ENCODE measurements at places on chromosomes 6 and 20.

DNA sequence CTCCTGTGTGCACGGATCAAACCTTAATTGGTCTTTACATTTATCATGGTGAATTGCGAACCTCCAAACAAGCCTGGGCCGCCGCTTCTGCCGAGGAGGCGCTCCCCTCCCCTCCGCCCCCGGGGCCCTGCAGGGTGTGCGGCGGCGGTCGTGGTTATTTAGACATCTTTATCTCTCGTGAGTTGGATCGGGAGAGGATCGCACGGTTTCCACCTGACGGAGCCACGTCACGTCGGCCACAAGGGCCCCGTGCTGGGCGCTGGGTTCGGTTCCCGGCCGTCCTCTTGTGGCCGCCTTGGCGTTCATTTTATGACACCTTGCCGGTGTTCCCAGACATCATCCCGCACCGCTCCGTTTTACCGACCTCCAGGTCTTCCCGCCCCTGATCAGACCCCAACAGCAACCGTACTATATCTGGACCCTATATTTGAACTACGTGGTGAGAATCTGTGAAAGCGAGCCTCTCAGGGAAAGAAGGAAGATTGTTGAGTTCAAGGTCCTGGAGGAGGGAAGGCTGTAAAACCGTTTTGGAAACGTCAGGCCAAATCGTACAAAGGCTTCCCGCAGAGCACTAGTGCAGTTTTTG, 1.3 kb upstream of the CNR1 start:
- peak; percentile 64 for DNase-seq
- H3K4me1 ChIP-seq = peaks cover 3% of the 10 kb centered on the region
- no peak overlapping the region for H3K27ac ChIP-seq
- no peaks in the 10 kb centered on the region for H3K36me3 ChIP-seq
- H3K4me3 ChIP-seq = peak overlapping the region; percentile 60

- H3K27ac ChIP-seq = no peak overlapping the region
- H3K36me3 ChIP-seq = no peaks in the 10 kb centered on the region
- no peaks in the 10 kb centered on the region for H3K27me3 ChIP-seq
- no peak for DNase-seq
- no peaks in the 10 kb centered on the region for H3K4me1 ChIP-seq
These were observed 18.5 kb upstream of the FAM184A start for GRCh38 chr6:119096721-119097565.

DNA sequence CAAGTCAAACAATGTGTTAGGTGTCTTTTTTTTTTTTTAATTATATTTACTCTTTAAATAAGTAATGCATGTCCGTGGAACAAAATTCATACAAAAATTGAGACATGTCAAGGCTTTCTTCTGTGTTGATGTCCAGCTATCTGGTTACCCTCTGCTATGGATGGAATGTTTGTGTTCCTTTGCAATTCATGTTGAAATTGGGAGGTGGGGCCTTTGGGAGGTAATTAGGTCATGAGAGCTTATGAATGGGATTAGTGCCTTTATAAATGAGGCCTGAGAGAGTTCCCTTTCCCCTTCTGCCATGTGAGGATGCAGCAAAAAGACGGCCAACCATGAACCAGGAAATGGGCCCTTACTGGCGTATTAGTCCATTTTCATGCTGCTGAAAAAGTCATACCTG, 83.1 kb upstream of the KCNG1 start:
- no peak for DNase-seq
- H3K4me1 ChIP-seq = no peaks in the 10 kb centered on the region
- H3K27me3 ChIP-seq = no peaks in the 10 kb centered on the region
- H3K4me3 ChIP-seq = no peak overlapping the region
- H3K27ac ChIP-seq = no peak overlapping the region
- no peaks in the 10 kb centered on the region for H3K36me3 ChIP-seq

GRCh38 chr6:75694406-75694805, 54.6 kb upstream of the MYO6 start:
- no peak for DNase-seq
- H3K27ac ChIP-seq = no peak overlapping the region
- no peaks in the 10 kb centered on the region for H3K27me3 ChIP-seq
- H3K4me3 ChIP-seq = no peak overlapping the region
- H3K36me3 ChIP-seq = peaks cover 35% of the 10 kb centered on the region
- no peaks in the 10 kb centered on the region for H3K4me1 ChIP-seq

DNA sequence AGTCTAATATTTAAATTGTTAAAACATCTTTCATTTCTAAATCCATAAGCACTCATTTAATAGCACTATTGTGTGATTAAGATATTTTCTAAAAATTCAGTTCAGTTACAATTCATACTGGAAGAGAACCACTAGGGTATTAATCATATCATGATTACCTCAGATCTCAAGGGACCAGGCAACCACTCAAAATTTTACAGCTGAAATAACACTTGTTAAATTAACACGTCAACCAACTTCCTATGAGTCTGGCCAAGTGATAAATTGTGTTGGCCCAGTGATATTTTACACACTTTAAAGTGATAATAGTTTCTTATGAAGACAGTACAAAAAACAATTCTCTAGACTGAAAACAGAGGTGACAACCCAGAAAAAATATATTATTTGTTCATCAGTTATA, 869.0 kb upstream of the ADGRB3 start:
- no peaks in the 10 kb centered on the region for H3K4me1 ChIP-seq
- DNase-seq = no peak
- no peaks in the 10 kb centered on the region for H3K27me3 ChIP-seq
- no peak overlapping the region for H3K27ac ChIP-seq
- H3K36me3 ChIP-seq = no peaks in the 10 kb centered on the region

DNA sequence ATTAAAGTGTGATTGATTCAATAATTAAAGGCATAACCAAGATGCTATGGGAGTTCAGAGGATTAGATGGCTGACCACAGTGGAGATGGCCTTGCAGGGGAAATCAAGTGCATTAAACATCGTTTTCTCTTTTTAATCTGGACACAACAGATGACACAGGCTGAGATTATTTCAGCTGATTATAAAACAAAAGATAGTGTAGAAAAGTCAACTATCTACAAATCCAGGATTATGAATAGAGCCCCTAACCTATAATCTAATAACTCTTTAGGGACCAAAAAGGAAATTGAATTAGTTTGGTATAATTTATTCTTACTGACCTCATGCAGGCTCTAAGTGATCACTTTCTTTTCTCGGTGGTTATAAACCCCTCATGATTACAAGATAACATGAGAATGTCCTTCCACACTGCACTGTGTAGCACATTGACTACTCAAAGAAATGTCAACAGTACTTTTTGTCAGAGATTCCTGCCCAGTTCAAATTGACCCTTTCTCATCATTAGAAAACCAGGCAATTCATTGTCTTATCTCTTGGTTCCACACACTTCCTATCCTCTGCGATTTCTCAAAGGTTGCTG, 122.1 kb downstream of the PKHD1 start:
- no peak for DNase-seq
- H3K4me1 ChIP-seq = no peaks in the 10 kb centered on the region
- H3K36me3 ChIP-seq = no peaks in the 10 kb centered on the region
- H3K4me3 ChIP-seq = no peak overlapping the region
- H3K27ac ChIP-seq = no peak overlapping the region
- H3K27me3 ChIP-seq = no peaks in the 10 kb centered on the region

GRCh38 chr6:167687116-167687725, 139.5 kb upstream of the AFDN start:
- no peak overlapping the region for H3K4me3 ChIP-seq
- no peak overlapping the region for H3K27ac ChIP-seq
- DNase-seq = no peak

- no peaks in the 10 kb centered on the region for H3K4me1 ChIP-seq
- H3K4me3 ChIP-seq = no peak overlapping the region
- DNase-seq = no peak
- H3K27me3 ChIP-seq = no peaks in the 10 kb centered on the region
- H3K27ac ChIP-seq = no peak overlapping the region
These were observed 121.7 kb downstream of the UTRN start for GRCh38 chr6:144406796-144407195.

DNA sequence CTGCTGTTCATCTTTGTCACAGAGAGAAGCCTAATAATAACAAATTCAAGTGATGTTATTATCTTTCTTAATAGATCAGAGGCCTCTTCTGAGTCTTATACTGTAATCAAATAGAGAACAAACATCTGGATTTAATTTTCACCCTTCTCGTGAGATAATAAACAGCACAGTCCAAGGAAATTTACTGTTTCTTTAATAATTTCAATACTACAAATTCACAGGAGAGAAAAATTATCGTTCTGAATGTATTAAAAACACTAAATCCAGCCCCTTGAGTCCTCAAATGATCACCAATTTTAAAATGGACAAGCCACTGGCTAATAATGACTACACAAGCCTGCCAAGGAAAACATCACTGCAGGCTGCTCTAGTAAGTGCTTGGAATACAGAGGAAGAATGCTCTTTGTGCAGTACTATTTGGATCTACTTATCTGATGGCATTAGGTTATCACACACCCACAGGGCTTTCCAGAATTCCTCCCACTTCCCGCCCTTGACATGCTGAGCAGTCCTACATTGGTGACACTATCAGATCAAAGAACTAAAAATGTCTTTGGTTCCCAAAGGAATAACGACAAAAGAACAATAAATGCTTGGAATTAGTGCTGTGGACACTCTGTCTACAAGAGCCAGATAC, 38.1 kb downstream of the SYNE1 start:
- H3K27ac ChIP-seq = no peak overlapping the region
- DNase-seq = no peak
- no peaks in the 10 kb centered on the region for H3K36me3 ChIP-seq
- no peak overlapping the region for H3K4me3 ChIP-seq
- H3K4me1 ChIP-seq = no peaks in the 10 kb centered on the region

- no peak overlapping the region for H3K4me3 ChIP-seq
- DNase-seq = no peak
- H3K27me3 ChIP-seq = no peaks in the 10 kb centered on the region
- no peaks in the 10 kb centered on the region for H3K36me3 ChIP-seq
- H3K27ac ChIP-seq = no peak overlapping the region
- H3K4me1 ChIP-seq = peaks cover 5% of the 10 kb centered on the region
These were observed 4.8 kb upstream of the EMILIN3 start for GRCh38 chr20:41371371-41371770.

DNA sequence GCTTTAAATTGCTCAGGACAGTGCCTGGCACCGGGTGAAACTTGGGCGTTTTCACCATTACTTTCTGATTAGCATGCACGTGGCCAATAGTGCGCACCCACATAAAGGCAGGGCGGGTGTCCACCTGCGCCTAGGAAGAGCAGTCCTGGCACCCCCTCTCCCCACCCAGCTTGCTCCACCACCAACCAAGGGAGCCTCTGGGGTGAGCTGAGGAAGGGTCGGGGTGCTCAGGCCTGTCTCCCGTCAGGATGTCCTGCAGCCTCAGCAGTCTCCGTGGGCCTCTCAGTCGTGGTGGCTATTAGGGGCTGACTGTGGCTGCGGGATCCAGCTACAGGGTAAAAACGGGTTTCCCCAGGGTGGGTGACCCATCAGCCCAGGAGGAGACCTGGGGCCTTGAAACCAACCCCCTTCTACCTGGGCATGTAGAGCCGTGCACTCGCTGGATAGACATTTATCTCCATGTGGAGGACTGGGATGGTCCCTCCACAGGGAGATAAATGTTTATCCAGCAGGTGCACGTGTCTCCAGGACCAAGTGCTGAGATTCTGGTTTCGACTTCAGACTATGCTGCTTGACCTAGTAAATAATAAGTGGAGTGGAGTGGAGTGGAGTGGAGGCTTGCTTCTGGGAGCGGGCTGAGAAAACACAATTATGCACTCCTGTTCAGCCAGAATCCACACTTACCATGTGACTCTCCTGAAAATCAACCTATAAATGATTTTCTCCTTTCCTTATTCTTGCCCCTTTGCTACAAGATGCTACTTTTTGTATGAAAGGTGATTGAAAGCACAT, 91.1 kb downstream of the ZDHHC14 start:
- no peaks in the 10 kb centered on the region for H3K27me3 ChIP-seq
- no peaks in the 10 kb centered on the region for H3K36me3 ChIP-seq
- H3K4me1 ChIP-seq = no peaks in the 10 kb centered on the region
- no peak for DNase-seq
- no peak overlapping the region for H3K27ac ChIP-seq
- H3K4me3 ChIP-seq = no peak overlapping the region

DNA sequence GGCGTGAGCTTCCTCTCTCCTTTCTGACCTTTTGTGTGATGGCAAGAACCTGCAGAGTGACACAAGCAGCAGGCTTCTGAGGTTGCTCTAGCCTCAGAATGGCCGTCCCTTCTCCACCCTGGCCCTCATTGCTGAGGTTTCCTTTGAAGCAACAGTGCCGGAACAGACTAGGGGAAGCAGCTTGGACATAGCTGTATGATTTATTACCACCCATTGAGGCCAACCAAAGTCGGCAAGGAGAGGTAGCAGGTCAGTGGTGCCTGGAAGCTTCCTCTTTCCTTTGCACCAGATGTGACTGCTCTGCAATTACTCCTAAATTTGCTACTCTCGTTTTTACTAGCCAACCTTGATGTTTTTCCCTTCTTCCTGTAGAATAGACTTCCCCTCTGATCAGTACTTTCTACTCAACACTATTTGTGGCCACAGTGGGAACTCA, 31.4 kb downstream of the PTPN1 start:
- no peaks in the 10 kb centered on the region for H3K36me3 ChIP-seq
- peaks cover 31% of the 10 kb centered on the region for H3K4me1 ChIP-seq
- no peaks in the 10 kb centered on the region for H3K27me3 ChIP-seq
- H3K27ac ChIP-seq = peak overlapping the region; percentile 10

DNA sequence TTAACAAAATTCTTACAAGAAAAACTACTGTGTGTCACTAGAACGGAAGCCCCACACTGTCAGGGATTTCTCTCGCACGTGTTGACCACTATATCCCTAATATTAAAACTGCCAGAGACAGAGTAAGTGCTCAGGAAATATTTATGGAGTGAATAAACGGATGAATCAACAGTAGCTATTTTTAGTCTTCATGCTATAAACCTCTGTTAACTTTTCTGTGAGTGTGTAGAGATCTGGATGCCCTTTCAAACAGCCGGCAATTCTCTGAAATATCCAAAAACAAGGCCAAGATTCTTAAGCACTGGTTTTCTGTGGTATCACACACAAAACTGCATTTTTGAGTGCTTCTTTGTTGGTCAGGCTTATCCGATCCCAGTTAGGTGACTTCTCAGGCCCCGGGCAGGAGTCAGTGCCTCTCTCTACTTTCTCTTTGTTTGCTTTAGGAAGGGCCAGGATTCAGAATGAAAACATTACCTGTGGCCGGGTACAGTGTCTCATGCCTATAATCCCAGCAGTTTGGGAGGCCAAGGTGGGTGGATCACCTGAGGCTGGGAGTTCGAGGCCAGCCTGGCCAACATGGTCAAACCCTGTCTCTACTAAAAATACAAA, 15.7 kb downstream of the ATP9A start:
- peak overlapping the region; percentile 1 for H3K27ac ChIP-seq
- H3K4me1 ChIP-seq = peaks cover 3% of the 10 kb centered on the region
- no peaks in the 10 kb centered on the region for H3K36me3 ChIP-seq
- DNase-seq = no peak

DNA sequence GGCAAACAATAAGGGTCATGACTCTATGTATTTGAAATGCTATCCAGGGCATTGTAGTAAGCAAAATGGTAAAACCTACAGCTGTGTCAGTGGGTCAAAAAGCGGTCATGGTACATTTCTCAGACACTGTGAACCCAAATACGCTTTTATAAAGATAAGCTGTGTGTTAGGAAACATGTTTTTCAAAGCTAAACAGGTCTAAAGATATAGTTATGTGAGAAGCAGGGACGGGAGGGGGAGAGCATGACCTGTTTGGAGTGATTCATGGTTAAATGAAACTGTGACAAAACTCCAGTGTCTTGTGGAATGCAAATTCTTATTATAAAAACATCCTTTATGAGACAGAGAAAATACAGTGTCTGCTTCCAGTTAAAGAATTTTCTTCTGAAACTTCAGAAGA, 205.4 kb upstream of the BMP2 start:
- no peak overlapping the region for H3K4me3 ChIP-seq
- DNase-seq = no peak
- H3K36me3 ChIP-seq = no peaks in the 10 kb centered on the region
- no peaks in the 10 kb centered on the region for H3K4me1 ChIP-seq
- no peak overlapping the region for H3K27ac ChIP-seq
- H3K27me3 ChIP-seq = no peaks in the 10 kb centered on the region
